Stimulated activated CD8-positive, alpha-beta memory T cell treated with anti-CD3 and anti-CD28 coated beads, Interleukin-4, amount 100 ng/mL, for 4 hours (primary cell): ENCODE measurements at places on chromosomes 4 and X.

DNA sequence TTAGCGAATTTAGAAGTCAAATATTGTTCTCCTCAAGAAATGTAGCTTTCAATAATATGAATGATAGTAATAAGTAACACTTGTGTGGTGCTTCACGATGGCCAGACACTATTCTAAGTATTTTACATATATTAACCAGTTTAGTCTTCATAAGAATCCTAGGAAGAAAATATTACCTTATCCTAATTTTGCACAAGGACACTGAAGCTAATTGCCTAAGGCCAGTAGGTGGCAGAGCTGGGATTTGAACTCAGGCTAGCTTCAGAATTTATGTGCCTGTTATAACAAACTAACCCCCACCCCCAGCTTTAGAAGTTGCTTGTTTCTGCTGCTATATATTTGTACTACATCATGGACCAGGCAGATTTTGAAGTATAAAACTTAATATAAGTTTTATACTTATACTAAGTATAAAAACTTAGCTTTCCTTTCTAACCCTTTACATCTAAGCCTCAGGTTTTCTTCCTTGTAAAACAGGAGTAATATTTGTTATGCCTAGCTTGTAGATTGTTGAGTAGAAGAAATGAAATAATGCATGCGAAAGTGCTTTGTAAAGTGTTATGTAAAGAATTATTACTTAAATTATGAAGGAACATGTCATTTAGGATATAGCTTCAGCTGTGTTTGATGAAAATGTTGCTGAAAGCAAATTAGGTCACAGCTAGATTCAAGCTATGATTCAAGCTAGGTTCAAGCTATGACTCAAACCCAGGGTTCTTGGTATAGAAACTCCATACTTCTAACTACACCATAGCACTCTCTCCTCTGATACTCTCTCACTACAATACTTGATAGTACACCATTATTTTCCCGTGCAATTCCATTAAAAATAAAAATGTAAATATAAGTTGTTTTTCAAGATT lies 4.2 kb upstream of the CDS1 start:
- no peak for DNase-seq

DNA sequence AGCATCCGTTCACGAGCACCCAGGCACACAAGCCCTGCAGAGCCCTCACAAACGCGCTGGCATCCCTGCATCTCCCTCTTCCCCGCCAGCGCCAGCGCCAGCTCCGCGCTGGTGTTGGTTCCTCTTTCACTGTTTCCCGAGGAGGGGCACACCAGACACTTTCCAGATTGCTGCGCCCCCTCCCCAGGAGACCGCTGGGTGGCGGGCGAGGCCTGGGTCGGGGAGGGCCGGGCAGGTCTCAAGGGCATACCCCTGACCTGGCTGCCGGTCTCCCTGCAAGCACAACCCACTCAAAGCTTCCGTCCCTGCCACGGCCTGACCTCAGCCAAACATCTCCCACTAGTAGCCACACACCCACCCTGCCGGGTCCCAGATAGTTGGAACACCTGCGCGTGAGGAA lies 2.2 kb upstream of the NKX1-1 start:
- no peak for DNase-seq

DNA sequence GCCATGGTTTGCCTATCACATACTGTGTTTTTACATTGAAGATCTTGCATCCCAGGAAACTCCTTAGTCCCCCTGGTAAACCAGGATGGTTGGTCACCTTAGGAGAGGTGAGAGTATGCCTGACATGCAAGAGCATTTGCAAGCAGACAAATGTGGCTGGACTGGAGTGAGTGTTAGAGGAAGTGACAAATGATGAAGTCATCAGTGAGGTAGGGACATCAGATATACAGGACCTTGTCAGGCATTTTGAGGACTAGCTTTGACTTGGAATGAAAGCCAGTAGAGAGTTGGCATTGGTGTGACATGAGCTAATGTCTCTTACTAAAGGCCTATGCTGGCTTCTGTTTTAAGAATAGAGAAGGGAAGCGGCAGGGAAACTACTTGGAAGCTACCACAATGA lies 124.9 kb downstream of the FRMPD4 start:
- no peak for DNase-seq

- no peak for DNase-seq
These were observed 8.6 kb upstream of the TKTL2 start for GRCh38 chr4:163482190-163482589.

- no peak for DNase-seq
These were observed 54.6 kb downstream of the AMOT start for GRCh38 chrX:112786076-112786475.

GRCh38 chr4:7103607-7104365 lies 35.9 kb upstream of the GRPEL1 start:
- DNase-seq: no peak

- DNase-seq: no peak
These were observed 20.1 kb downstream of the ETNPPL start for GRCh38 chr4:108742451-108743420.

DNA sequence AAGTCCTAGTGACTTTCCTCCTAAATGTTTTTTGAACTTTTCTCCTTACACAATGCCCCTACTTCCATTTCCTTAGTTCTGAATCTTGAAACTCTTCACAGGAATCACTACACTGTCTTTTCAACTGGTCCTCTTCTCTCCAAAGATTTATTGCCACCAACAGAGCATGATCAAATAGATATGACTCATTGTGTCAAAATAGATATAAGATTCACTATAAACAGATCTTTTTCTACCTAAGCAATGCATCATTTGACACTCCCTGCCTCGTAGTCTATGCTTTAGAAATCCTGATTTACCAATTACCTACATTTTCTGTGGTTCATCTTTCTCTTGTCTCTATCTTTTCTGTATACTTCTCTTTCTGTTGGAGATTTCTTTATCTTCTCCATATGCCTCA lies 789.6 kb upstream of the SLIT2 start:
- DNase-seq: no peak

GRCh38 chr4:76363556-76364290 lies 57.2 kb downstream of the STBD1 start:
- no peak for DNase-seq

DNA sequence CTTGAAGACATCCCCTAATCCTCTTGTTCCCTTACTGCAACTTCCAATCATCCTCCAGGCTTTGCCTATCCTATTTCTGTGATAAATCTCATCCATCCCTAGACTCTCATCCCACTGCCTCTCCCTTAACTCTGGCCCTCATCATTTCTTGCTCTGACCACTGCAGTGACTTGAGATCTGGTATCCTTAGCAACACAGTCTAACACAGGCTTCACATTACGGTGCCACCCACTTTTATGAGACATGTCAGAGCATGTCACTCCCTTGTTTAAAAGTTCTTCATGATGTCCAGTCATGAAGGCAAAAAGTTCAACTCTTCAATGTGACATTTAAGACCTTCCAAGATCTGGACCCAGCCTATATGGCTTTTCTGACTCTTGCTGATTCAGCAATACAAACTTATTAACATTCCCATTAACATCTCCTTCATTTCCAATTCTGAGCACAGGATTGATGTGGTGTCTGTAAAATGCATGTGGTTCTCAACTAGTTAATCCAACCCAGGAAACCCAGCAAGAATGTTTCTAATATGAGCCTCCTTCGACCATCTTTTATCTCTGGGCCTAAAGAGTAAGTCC lies 64.0 kb downstream of the OR13H1 start:
- no peak for DNase-seq

GRCh38 chrX:66547847-66548369 lies 91.0 kb downstream of the EDA2R start:
- DNase-seq: no peak

- DNase-seq: no peak
These were observed 168.3 kb upstream of the RPS6KA3 start for GRCh38 chrX:20434986-20435385.

DNA sequence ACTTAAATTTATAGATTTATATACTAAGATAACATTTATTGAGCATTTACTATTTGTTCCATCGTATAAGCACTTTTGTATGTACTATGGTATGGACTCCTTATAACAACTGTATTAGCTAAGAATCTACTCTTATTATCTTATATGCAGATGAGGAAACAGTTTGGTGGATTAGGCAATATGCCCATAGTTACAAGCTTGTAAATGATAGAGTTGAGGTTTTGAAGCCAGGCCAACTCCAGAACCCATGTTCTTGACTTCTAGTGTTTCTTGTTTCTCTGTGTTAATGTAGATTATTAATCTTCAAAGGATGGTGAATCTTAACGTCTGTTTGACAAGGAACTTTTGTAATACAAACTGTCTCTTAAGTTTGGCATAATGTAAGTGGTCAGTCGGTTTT lies 71.3 kb downstream of the STIM2 start:
- DNase-seq: no peak

GRCh38 chr4:3168029-3168428 lies 80.9 kb upstream of the MSANTD1 start:
- DNase-seq: no peak

DNA sequence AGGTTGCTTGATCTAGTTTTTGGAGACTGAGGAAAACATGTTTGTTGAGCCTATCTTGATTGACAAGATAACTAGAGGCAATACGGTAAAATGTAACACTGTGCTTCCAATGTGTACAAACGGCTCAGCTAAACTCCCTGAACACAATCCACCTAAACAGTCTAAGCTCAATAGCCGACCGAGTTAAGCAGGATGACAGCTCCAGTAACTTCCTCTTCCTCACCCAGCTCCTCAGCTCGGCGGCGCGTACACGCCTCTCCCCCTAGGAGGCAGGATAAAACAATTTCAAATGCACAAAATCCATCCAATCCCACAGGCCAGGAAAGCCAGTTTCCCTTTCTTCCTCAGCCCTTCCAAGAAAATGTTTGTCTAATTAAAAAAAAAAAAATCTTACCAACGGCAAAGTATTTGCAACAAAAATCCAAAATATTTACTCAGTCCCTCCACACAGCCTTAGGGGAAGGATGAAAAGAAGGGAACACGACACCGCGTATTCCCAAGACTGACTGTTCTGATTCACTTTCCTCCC lies 1.0 kb downstream of the CNOT6L start:
- no peak for DNase-seq

DNA sequence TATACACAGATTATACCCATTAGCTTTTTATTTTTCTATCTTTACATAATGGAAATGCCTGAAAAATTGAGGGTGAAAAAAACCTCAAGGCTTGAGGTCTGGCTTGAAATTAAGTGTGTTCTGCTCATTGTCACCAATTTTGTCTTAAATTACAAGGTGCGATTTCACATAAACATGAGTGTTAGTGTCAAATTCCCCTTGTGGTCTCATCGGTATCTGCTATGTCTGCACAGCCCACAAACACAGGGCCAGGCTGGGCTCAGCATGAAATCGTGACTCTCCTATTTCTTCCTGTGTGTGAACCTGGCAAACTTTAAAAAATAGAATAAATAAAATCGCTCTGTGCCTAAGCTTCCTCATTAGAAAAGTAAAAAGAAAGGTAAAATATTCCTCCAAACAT lies 109.1 kb downstream of the CRLF2 start:
- DNase-seq: no peak

GRCh38 chr4:15089979-15090378 lies 87.7 kb downstream of the CPEB2 start:
- DNase-seq: no peak

GRCh38 chrX:69216911-69217310 lies 51.7 kb upstream of the PJA1 start:
- no peak for DNase-seq

GRCh38 chr4:126558596-126558995 lies 1074.2 kb upstream of the INTU start:
- DNase-seq: no peak

- no peak for DNase-seq
These were observed 8.6 kb upstream of the PDHA1 start for GRCh38 chrX:19334945-19335626.

DNA sequence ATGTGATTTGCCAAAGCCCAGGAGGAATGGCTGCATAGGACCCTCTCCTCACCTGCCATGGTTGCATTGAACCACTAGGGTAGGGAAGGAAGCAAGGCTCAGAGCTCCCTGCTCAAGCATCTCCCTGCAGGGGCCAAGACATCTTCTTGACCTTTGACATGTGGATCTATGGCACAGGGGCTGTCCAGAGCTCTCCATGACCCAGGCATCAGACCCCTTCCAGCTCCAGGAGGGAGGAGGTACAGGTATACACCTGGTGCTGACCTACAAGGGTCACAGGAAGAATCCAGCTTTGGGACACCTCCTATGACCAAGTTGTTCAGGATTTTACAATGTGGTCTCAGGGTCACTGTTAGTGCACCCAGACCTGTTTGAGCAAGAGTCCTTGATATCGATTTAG lies 23.2 kb upstream of the ASMTL start:
- no peak for DNase-seq

GRCh38 chrX:109890910-109891502 lies 111.9 kb upstream of the TMEM164 start:
- peak; percentile 14 for DNase-seq

GRCh38 chr4:164871673-164872072 lies 5.3 kb upstream of the APELA start:
- no peak for DNase-seq

GRCh38 chrX:103214870-103215424 lies at the start of gene BEX4:
BEX4 (plus strand) TSS chrX:103215108; CDS start chrX:103216154, 1,046 bp downstream.
- DNase-seq: peak; percentile 57

DNA sequence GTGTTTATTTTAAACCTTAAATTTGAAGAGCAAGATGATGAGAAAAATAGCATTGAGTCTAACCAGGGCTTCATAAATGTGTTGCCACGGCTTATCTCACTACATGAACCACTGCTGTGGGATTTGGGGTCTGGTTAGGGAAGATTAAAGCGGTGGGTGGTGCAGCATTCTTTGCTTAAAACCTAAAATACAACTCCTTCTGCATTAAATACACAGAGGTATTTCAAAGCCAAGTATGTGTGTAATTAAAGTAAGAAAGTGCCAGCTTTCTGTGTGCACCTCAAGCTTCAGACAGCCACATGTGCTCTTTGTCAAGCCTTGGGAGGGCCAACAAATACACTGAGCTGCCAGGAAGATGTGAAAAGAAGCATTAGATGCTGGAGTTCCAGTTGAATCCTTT lies 128.0 kb downstream of the CPE start:
- no peak for DNase-seq

- no peak for DNase-seq
These were observed 646.9 kb downstream of the STPG2 start for GRCh38 chr4:97496298-97496873.

DNA sequence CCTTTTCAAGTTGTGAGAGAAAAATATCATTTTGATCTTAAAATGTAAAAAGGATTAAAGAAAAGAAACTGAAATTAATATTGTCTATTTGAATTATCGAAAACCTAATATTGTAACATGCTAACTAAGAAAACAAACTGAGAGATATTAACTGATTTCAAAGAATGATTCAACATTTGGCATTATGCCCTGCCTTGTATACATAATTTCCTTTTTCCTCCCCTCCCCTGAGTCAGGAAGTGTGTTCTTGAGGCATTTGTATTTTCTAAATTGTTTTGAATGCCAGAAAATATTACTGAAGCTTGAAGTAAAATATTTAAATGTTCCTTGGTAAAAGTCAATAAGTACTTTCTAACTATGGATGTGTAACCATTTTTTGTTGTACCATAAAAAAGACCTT lies 49.4 kb downstream of the RPS6KA3 start:
- DNase-seq: no peak
